Activated naive CD4-positive, alpha-beta T cell (primary cell): ENCODE measurements at places on chromosomes 12 and 14.

DNA sequence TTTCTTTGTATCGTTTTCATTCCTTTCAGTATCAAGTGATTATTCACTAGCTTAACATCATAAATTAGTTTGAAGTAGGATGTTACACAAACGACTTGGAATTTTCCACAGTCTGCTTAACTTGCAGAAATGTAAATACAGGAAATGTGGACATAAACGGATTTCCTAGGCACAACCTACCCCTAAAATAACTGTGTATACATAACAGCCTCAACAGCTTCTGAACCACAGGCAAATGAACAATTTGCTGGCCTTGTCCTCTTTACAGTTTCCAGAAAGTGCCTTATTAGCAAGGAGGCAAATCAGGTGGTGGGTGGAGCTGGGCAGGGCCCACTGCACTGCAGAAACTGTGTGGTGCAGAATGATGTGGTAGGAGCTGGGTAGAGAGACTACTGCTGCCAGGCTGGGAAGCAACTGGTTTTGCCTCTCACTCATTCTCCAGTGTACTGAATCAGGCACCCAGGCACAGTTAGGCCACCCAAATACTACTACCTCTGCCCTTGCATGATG lies 14.1 kb downstream of the DRAM1 start:
- DNase-seq = no peak

GRCh38 chr12:96711364-96711763 lies 195.7 kb upstream of the NEDD1 start:
- DNase-seq = no peak

DNA sequence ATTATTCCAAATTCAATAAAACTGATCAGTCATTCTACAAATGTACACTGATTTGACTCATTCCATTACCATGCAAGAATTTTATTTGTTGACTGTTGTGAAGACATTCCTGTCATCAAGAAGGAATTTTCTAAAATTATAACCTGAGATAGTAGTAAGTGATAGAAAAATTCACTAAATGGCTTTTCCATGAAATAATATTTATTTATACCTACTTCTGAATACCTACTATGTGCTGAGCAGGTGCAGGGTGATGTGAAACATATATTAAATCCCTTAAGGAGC lies 841.7 kb downstream of the NRXN3 start:
- no peak for DNase-seq

- no peak for DNase-seq
These were observed 25.4 kb upstream of the CCDC198 start for GRCh38 chr14:57519043-57519442.

- no peak for DNase-seq
These were observed 176.3 kb upstream of the GSC start for GRCh38 chr14:94946244-94946643.

DNA sequence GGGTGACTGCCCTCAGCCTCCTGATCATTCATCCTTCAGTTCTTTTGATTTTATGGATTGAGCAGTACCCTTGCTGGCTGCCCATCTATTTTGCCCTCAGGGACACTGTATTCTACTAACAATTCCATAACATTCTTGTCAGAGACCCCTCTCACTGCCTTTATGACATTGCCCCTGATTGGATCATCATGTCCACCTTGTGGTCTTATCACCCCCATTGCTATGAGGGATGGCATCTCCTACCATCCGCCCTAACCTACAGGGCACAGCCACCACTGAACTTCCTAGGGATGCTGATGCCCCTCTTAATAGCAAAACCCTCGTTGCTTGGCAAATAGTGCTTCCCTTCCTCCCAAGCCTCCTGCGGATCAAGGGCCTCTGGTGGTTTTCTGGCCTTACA lies 38.8 kb upstream of the HMGA2 start:
- no peak for DNase-seq

DNA sequence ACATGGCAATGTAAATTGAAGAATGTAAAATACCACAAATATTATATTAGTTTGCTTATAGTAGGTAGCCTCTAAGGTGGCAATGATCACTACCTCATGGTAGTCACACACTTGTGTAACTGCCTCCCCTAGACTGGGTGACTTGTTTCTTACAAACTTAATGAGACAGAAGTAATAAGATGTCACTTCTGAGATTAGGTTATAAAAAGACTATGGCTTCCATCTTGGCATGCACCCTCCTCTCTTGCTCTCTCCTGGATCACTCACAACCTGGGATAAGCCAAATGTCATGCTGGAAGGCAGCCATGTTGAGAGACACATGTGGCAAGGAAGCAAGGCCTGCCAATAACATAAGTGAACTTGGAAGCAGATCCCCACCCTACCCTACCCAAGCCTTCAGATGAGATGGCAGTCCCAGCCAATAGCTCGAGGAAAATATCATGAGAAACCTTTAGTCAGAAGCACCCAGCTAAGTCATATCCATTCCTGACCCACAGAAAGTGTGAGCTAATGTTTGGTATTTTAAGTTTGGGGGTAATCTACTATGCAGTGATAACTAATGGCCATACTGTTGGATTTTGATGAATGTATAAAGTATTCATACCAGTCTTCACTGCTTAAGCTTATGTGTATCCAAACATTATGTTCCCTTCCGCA lies 43.3 kb downstream of the PPP1R12A start:
- DNase-seq = no peak

DNA sequence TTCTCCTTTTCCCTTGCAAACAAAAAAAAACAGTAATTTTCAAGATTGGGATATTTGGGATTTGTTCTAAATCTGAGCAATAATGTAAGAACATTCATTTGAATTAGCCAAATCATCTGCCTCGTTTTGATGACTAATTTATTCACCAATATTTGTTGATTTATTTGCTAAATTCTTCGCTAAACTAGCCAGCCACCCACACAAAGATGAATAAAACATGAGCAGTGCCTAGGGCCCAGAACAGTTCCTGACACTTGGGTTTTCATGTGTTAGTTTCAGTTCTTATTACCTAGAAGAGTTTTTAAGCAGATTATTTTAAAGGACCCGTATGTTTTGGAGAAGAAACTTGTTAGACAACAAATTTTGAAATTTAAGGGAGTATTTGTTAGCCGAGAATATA lies 1.4 kb downstream of the ETNK1 start:
- DNase-seq = no peak

DNA sequence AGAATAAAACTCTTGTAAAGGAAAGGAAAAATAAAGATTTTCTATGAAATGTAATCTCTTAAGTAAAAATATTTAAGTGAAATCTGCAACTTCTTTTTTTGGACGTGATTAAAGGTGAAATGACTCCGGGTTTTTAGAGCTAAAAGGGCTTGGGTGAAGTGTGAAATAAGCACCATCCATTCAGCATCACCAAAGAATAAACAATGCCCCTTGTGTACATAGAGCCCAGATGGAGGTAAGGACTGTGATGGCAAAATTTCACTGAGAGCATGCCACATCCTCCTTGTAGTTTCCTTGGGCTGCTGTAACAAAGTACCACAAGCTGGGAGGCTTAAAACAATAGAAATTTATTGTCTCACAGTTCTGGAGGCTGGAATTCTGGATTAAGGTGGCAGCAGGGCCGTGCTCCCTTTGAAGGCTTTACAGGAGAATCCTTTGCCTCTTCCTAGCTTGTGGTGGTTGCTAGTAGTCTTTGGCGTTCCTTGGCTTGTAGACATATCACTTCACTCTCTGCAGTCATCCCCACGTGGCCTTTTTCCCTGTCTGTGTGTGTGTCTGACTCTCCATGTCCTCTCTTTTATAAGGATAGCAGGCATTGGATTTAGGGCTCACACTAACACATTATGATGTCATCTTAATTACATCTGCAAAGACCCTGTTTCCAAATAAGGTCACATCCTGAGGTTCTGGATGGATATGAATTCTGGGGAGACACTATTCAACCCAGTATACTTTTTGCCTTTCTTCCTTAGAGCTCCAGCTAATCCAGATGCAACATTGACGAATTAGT lies 24.2 kb downstream of the ZNF664 start:
- no peak for DNase-seq

DNA sequence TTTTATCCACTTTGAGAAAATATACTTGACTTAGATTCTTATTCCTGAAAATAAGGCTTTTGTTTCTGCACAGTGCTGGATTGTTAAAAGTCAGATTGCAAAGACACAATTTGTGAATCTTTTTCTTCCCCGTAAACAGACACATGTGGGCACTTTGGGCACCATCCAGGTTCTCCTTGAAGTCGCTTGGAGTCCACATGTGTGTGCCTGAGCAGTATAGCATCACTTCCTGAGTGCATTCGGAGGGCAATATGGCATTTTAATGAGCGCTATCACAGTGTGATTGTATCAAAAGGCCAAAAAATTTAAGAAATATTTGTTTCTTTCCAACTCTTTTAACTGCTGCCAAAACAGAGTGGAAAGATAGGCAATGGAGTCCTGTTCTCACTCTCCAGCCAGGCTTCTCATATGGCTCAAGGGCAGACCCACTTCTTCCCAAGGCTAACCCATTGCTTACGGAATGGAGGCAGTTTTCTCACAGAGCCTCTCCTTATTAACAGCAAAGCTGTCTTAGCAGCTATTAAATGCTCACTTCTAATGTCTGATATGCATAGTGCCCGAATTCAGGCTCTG lies 397.1 kb downstream of the EGLN3 start:
- no peak for DNase-seq

GRCh38 chr12:31390991-31391390 lies 65.0 kb upstream of the SINHCAF start:
- DNase-seq = no peak

GRCh38 chr12:82682851-82683261 lies 3.9 kb upstream of the TMTC2 start:
- no peak for DNase-seq

GRCh38 chr14:54901380-54902142 lies 1.1 kb downstream of the GCH1 start:
- no peak for DNase-seq

- no peak for DNase-seq
These were observed 84.0 kb downstream of the PELI2 start for GRCh38 chr14:56202256-56202655.
